ENCODE measurements at places on chromosomes 6 and 20. TPM values are rescaled to one million over a fixed set of nuclear protein-coding genes. Genes with fewer than 3 reads are reported as not detected.

FUT9 gene
- total RNA-seq = not detected

PRPH2 gene
- total RNA-seq = 0.90 TPM

THBS2 gene
- 24.5 TPM for total RNA-seq

- no peak overlapping the region for H3K27ac ChIP-seq
- no peak overlapping the region for H3K4me3 ChIP-seq
- H3K27me3 ChIP-seq = no peaks in the 10 kb centered on the region
- no peak for DNase-seq
These were observed 76.1 kb downstream of the TBX18 start for GRCh38 chr6:84688141-84688873.

DNA sequence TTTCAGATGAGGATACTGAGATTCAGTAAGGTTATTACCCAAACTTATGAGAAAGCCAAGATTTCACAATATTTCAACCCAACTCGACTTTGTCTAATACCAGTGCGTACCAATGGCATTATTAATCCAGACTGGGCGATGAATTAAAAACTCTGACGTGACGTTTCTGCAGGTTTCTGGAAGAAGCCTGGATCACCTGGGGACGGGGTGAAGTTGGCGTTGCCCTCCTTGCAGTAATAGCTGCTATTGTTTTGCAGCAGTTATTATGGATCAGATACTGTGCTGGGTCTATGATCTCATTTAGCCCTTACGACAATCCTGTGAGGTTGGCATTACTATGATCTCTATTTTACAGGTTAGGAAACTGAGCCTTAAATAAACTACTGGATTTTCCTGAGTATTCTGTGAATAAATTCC, 569 bp upstream of the CDC5L start:
- no peaks in the 10 kb centered on the region for H3K27me3 ChIP-seq
- peaks cover 13% of the 10 kb centered on the region for H3K36me3 ChIP-seq
- H3K4me3 ChIP-seq = peak overlapping the region; percentile 84
- no peak for DNase-seq
- peak overlapping the region; percentile 99 for H3K27ac ChIP-seq

DNA sequence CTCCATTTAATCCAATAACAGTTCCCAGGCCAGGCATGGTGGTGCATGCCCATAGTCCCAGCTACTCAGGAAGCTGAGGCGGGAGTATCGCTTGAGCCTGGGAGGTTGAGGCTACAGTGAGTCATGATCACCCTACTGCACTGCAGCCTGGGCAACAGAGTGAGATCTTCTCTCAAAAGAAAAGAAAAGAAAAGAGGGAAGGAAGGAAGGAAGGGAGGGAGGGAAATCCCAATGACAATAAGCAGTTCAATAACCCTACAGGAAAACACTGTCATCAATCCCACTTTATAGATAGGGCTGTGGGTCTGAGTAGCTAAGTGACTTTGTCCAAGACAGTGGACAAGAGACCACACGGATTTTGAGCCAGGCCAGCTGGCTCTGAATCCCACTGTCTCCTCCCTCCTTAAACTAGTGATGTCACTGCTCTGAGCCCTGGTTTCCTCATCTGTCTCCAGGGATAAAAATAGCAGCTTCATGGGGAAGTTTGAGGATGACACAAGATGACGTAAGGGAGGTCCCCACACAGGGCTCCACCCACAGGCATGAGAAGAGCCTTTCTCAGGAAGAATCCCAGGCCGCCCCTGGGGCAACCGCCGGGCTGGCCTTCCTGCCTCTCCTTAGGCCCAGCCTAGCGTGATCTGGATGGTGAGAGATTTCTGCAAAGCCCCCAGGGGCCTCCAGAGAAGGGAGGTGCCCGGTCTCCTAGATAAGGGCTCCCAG, 7.2 kb upstream of the TRIB3 start:
- H3K4me1 ChIP-seq = no peaks in the 10 kb centered on the region
- DNase-seq = no peak
- H3K27me3 ChIP-seq = no peaks in the 10 kb centered on the region
- H3K4me3 ChIP-seq = no peak overlapping the region

GRCh38 chr6:169292338-169293124, 38.9 kb upstream of the THBS2 start:
- H3K36me3 ChIP-seq = no peaks in the 10 kb centered on the region
- peak overlapping the region; percentile 21 for H3K27ac ChIP-seq
- H3K4me1 ChIP-seq = no peaks in the 10 kb centered on the region
- DNase-seq = no peak
- no peaks in the 10 kb centered on the region for H3K27me3 ChIP-seq
- H3K4me3 ChIP-seq = no peak overlapping the region

- H3K27ac ChIP-seq = no peak overlapping the region
- no peak for DNase-seq
- H3K36me3 ChIP-seq = no peaks in the 10 kb centered on the region
- H3K4me3 ChIP-seq = no peak overlapping the region
- no peaks in the 10 kb centered on the region for H3K27me3 ChIP-seq
These were observed 17.7 kb downstream of the CST8 start for GRCh38 chr20:23508449-23509229.

DNA sequence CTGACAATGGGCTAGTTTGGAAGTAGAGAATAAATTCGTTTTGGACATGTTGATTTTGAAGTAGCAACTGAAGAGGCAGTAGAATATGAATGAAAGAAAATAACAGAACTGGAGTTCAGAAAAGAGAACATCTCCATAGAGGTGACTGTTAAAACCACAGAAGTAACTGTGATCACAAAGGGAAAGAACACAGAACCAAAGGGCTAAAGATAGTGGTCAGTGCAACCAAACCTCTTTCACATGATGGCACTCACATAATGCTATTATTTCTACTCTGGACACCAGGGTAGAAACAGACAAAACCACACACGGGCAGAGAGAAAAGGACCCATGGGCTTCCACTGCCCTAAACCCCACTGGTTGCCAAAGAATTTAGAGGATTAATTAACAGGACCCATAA, 58.5 kb downstream of the CDK19 start:
- DNase-seq = no peak
- no peaks in the 10 kb centered on the region for H3K36me3 ChIP-seq
- no peaks in the 10 kb centered on the region for H3K27me3 ChIP-seq
- no peak overlapping the region for H3K4me3 ChIP-seq
- H3K4me1 ChIP-seq = no peaks in the 10 kb centered on the region

DNA sequence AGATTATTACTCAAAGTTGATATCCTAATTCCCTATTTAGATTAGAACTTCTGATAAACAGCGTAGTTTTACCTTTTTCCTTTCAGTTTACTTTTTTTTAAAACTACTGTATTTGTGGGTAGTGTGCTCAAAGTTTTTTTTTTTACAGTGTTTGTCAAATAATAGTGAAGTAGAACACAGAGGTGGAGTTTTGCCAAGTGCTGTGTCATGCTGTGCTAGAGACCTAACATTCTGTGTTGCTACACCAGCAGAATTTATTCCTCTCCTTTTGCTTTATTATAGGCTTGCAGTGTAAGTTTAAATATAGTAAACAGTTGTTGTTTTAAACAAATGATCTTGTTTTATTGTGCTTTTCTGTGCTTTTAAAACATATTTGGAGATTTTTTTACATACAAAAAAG, 125.4 kb downstream of the HIVEP1 start:
- peaks cover 29% of the 10 kb centered on the region for H3K36me3 ChIP-seq
- H3K27me3 ChIP-seq = no peaks in the 10 kb centered on the region
- DNase-seq = peak; percentile 81
- H3K27ac ChIP-seq = no peak overlapping the region

DNA sequence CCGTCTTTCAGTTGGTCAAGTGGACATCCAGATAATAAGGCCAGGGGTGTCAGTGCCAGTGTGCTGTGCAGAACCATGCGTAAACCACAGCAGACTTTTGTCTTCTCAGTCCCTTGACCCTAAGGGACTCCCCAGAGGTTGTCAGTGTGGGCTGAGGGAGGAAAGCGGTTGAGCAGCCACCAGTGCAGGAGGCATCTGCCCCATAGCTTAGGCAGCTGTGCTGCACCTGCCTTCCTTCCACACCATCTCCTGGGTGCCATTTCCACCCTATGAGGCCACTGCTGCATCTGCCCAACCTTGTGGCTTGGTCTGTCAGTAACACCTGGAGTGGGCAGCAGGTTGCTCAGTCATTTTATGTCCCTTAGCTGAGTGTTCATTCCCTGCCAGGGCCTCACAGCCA, 26.0 kb downstream of the PRPF6 start:
- H3K27ac ChIP-seq = no peak overlapping the region
- DNase-seq = no peak
- H3K36me3 ChIP-seq = peaks cover 71% of the 10 kb centered on the region
- no peaks in the 10 kb centered on the region for H3K4me1 ChIP-seq
- H3K4me3 ChIP-seq = no peak overlapping the region

DNA sequence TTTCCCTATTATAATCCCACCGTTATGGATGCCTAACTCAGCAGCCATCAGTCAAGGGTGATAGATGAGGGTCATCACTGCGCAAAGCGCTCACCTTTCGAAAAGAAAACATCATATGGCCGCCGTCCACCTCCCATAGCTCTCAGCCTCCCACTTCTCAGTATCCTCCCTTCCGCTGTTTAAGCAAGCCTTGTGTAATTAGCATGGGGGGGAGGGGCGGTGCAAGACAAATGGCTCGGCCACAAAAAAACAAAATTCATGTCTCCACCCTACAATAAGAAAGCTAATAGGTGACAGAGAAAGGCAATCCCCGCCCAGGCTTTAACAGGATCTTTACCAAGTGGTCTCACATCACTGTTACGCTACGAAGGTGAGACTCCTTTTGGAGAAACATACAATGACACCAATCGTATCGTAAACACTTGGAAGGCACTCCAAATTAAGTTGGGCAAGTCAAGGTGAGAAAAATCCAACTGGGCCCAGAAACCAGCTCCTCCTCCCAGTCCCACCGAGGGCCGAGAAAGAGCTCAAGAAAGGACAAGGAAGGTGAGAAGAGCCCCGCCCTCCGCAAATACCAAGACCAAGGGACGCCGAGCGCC, 645 bp downstream of the DDX39B start:
- H3K27ac ChIP-seq = peak overlapping the region; percentile 97
- H3K4me1 ChIP-seq = no peaks in the 10 kb centered on the region
- no peak for DNase-seq
- H3K36me3 ChIP-seq = peaks cover 43% of the 10 kb centered on the region
- peak overlapping the region; percentile 80 for H3K4me3 ChIP-seq

- DNase-seq = no peak
- no peaks in the 10 kb centered on the region for H3K4me1 ChIP-seq
- no peak overlapping the region for H3K27ac ChIP-seq
- H3K4me3 ChIP-seq = no peak overlapping the region
- H3K36me3 ChIP-seq = no peaks in the 10 kb centered on the region
These were observed 8.5 kb upstream of the PACSIN1 start for GRCh38 chr6:34457382-34457741.

DNA sequence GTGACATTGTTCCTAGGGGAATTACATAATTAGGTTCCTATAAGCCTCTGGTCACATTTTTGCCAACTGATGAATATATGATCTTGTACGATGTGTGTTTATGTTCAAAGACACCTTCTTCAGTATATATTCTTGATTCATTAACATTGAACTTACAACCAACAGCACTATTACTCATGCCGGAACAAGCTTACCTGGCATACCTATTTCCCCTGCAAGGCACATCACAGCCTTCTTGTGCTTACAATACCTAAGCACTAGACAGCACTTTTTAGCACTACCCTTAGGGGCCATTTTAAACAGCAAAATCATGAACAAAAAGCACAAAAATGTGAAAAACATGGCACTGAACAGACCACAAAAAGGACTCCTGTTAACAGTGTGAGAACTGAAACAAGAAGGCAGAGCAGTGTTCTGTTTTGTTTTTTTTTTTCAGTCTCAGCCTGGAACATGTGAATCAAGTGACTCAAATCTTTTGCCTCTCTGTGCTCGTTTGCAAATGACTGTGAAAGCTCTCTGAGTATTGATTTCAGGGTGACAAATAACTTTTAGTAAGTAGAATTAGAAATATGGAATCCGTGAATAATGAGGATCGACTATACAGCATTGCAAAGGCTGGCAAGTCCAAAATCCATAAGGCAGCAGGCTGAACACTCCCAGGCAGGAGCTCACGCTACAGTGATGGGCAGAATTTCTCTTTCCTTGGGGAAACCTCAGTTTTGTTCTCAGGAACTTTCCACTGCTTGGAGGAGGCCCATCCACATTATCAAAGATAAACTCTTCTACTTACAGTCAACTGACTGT, 102.3 kb upstream of the TSHZ2 start:
- H3K27me3 ChIP-seq = no peaks in the 10 kb centered on the region
- no peak overlapping the region for H3K4me3 ChIP-seq
- no peak for DNase-seq
- H3K27ac ChIP-seq = no peak overlapping the region
